ENCODE measurements at places on chromosomes 7 and 10.

- DNase-seq = no peak
These were observed 65.0 kb downstream of the PIP4K2A start for GRCh38 chr10:22649390-22649841.

- DNase-seq = no peak
These were observed 114.5 kb upstream of the IMMP2L start for GRCh38 chr7:111676811-111677210.

GRCh38 chr7:126394406-126394805 lies 858.3 kb downstream of the GRM8 start:
- no peak for DNase-seq

GRCh38 chr10:48470115-48470892 lies 134.6 kb downstream of the ARHGAP22 start:
- no peak for DNase-seq

DNA sequence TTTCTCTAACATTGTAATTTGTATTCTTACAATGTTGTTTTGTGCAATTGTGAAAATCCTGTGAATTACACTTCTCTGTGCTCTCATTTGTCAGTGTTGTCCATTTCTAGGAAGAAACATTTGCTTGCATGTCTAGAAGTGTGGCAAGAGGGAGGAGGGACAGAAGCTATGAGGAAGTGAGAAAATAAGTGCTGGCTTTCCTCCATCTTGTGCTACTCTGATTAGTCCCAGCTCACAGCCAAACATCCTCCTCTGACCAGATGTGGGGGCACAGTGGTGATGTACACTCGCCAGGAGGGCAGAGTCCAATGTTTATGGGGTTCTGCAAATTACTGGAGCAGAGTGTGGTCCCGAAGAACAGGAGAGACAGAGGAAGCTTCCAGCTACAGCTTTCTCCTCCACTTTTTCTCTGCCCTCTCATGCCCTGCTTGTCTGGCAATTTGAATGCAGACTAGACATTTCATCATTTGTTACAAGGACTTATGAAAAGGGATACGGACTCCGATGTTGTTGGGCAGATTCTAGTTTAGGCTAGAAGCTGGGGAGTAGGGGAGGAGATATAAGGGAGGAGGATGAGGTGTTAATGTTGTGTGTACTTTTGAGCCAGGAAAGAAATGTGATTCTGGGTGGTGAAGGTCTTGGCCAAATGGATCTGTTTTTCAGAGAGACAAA lies 131.0 kb upstream of the C1GALT1 start:
- no peak for DNase-seq

DNA sequence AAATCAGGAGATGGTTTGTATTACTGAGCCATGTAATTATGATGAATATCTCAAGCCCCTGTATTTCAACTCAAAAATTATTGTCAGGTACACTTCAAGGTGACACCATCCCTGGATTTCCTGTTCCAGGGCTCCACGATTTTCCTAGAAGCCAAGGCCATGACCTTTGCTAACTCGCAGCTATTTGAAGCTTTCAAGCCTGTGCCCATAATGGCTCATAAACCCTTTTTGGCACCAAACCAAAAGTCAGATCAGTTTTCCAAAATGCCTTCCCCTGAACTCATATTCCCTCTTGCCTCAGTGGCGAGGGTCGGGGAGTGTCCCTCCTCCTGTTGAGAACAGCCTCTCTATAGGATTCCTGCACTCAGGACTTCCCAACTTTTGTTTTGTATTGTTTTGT lies 70.8 kb downstream of the HIP1 start:
- DNase-seq = no peak

DNA sequence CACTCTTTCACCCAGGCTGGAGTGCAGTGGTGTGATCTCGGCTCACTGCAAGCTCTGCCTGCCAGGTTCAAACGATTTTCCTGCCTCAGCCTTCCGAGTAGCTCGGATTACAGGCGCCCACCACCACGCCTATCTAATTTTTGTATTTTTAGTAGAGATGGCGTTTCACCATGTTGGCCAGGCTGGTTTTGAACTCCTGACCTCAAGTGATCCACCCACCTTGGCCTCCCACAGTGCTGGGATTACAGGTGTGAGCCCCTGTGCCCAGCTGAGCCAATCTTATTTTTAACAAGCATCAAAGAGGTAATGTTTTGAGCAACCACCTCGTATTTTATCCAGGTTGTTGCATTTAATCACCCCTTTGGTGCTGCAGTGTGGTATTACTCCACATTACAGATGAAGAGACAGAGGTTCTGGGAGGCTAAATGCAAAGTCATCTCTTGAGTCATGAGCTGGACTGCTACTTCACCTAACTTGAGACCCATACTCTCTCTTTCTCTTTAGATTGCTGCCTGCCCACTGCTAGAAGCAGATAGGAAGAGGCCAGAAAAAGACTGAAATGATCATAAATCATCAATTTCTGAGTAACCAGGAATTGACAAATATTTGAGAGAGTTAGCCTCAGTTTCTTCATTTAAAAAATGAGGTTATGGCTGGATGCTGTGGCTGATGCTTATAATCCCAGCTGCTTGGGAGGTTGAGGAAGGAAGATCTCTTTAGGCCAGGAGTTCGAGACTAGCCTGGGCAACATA lies 116.2 kb downstream of the CAMK1D start:
- no peak for DNase-seq

- no peak for DNase-seq
These were observed 98.4 kb upstream of the FRMD4A start for GRCh38 chr10:14429043-14429700.

GRCh38 chr7:69656890-69657289 lies 58.6 kb downstream of the AUTS2 start:
- DNase-seq = no peak

GRCh38 chr7:45446195-45446944 lies 127.8 kb upstream of the ADCY1 start:
- DNase-seq = no peak

DNA sequence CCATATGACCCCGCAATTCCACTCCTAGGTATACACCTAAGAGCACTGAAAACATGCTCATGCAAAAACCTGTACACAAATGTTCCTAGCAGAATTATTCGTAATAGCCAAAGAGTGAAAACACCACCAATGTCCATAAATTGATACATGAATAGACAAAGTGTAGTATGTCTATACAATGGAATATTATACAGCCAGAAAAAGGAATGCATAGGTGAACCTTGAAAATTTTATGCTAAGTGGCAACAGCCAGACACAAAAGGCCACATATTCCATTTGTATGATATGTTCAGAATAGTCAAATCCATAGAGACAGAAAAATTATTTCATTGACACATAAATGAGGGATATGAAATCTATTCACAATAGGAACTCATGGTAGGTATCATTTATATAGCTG lies 81.0 kb upstream of the NOBOX start:
- DNase-seq = no peak

GRCh38 chr10:99521765-99522469 lies 10.8 kb upstream of the NKX2-3 start:
- DNase-seq = no peak

GRCh38 chr10:107064075-107064474 lies 100.4 kb downstream of the SORCS1 start:
- DNase-seq = no peak

GRCh38 chr10:130398090-130398994 lies 262.2 kb downstream of the GLRX3 start:
- no peak for DNase-seq

- no peak for DNase-seq
These were observed 110.2 kb upstream of the DPP6 start for GRCh38 chr7:153942036-153942435.

DNA sequence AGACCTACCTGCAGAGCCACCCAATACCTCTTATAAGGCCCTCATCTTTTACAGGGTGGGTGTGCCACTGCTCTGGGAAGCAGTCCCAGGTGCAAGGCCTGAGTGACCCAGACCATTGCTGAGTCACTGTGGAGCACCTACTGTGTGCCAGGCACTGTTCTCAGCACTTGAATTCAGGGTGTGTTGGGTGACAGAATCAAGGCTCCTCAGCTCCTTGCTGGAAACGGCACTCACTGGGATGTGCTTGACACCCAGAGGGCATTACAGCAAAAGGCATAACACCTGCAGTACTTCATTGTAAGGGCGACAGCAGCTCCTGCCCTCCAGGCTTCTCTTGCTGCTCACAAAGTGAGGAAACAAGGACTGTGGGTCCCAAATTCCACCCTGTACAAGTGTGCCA lies 7.1 kb downstream of the CAMK2B start:
- DNase-seq = no peak

DNA sequence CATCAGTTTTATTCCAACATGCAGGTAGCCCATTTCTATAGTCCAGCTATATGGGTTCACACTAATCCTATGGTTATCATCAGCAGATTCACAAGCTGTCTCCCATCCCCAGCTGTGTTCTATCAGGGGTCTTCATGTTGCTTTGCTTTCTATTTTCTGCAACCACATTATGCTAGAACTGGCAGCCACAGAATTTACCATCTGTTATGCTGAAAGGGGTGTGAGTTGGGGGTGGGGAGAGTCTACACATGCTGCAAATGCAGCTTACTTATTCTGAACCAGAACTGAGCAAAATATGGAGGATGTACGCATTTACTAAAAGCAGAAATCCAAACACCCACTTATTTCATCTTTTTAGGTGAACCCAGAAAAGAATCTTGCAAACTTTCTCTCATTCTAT lies 32.9 kb downstream of the SHTN1 start:
- no peak for DNase-seq

- no peak for DNase-seq
These were observed at the start of gene CREB5 for GRCh38 chr7:28411876-28412662. Gene CREB5, plus strand, starts transcription at chr7:28412518. Its CDS starts 397 bp downstream, at chr7:28412915.

DNA sequence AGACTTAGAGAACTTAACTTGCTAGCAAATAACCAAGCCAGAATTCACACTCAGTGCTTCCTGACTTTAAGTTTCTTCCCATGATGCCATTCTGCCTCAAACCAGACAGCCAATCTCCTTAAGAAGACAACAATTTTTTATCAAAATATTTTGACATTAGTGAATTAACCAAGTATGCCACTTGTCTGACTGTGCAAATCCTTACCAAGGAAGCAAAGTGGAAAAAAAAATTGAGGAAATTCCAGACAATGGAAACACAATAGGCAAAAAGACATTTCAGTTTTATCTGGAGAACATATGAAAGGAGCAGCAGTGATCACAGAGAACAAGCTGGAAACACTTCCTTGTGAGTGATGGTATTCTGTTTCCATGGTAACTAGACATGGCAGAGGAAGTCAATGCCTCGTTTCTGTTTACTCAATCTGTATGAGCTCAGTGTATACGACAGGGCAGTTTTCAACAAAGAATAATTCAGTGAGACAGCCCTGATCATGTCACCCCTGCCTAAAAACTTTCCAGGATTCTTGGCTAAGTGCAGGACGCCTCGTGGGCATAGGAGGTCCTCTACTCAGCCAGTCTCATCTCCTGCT lies 114.2 kb downstream of the DYNC1I1 start:
- no peak for DNase-seq

DNA sequence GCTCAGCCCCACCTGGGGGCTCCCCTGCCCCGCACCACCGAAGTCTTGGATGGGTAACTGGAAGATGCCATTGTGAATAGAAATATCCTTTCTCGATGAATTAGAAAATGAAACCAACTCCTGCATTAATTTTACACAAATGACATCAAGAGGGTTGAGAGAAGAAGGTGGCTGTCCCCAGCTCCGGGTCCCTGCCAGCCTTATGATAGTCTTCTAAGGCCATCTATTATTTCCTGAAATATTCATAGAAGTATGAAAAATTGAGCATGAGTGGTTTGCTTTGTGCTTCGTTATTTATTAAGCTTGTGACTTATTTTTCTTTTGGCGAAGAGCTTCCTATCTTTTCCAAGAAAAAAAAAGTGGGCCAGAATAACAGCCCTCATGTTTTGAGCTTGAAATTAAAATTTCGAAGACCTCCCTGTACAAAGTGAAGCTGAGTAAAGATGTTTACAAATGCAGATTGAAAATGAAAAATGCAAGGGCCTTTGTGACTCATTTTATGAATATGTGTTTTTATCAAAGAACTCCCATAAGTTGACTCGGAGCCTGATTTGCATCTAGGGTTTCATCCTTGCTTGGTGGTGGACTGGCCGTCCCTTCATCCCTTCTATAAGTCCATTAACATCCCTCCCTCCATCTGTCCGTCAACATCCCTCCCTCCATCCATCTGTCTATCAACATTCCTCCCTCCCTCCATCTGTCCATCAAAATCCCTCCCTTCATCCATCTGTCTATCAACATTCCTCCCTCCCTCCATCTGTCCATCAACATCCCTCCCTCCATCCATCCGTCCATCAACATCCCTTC lies 20.5 kb upstream of the CFAP46 start:
- no peak for DNase-seq

GRCh38 chr7:139232904-139233303 lies 1.9 kb downstream of the UBN2 start:
- DNase-seq = no peak

DNA sequence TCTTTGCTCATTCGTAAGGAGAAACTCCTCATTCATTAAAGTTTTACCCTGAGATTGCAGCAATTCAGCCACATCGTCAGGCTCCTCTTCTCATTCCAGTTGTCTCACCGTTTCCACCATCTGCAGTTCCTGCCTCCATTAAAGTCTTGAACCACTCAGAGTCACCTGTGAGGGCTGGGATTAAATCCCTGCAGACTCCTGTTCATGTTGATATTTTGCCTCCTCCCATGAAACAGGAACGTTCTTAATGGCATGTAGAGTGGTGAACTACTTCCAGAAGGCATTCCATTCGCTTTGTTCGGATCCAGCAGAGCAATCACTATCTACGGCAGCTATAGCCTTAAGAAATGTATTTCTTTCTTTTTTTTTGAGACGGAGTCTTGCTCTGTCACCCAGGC lies 96.5 kb upstream of the FAM20C start:
- no peak for DNase-seq

DNA sequence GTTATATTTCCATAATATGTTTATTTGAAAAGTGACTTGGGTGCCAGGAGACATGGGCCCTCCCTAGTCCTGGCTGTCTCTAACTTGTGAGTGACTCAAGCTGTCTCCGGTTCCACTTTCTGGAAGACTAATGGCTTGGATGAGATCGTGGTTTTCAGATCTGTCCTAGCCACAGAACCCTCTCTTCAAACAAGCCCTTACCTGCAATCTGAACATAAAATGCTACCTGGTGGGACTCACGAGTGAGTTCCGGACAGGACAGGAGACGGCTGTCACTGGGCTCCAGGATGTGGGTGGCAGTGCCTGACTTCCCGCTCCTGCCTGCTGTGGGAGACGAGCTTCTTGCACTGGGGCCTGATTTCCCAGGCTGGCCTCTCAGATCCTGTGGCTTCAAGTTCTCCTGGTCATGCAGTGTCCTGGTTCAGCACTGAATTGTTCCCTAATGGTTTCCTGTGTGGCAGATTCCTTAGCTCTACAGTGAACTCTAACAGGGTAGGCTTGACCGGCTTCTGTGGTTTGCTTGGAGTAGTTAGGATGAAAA lies 26.0 kb upstream of the PFKFB3 start:
- no peak for DNase-seq
